ENCODE measurements at places on chromosomes 13 and 19.

DNA sequence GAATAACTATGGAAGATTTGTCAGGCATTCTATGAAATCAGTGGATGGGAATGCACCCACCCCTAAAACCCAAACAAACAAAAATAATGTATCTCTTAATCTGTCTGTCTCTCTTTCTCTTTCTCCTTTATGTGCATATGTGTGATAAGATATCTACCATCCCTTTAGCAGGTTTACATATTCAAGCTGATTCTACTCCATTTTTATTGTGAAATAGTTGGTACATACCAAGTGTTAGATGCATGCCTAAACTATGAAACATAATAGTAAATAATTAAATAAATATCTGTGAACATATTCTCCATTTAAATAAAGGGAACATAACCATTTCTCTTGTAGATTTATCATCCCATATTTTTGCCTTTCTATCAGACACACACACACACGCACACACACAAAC, 121.8 kb upstream of the PCDH9 start:
- DNase-seq: peak; percentile 5

DNA sequence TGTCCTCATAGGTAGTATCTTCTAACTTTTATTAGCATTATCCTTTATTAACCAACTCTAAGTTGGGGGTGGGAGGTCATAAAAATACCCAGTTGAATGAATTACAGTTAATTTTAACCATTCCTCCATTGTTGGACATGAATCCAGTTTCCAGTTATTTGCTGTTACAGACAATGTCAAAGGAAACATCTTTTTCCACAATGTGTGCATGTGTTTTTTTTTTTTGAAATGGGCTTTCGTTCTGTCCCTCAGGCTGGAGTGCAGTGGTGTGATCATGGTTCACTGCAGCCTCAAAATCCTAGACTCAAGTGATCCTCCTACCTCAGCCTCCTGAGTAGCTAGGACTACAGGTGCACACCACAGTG, 32.0 kb downstream of the KLF5 start:
- no peak for DNase-seq

- DNase-seq: no peak
These were observed 106.6 kb downstream of the COL4A1 start for GRCh38 chr13:110200276-110200870.

DNA sequence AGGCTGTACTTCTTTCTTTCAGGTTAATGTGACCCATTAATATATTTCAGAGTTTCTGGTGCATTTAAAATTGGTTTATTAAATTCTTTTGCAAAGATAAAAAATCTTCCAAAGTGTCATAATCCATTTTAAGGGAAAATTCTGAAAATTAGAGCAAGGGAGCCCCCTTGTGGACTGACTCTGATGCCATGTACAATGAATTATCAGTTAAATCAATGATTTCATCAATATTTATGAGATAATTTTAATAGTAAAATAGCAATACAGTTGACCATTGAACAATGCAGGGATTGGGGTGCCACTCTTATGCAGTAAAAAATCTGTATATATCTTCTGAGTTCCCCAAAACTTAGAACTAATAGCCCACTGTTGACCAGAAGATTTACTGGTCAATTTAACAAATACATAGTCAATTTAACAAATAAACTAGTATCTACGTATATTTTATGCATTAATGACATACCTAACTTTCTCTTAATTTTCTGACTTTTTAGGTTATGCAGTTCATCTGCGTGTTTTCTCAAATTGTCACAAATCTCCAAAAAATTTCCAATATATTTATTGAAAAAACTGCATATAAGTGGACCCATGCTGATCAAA, 479.1 kb upstream of the MIR17HG start:
- DNase-seq: peak; percentile 27

DNA sequence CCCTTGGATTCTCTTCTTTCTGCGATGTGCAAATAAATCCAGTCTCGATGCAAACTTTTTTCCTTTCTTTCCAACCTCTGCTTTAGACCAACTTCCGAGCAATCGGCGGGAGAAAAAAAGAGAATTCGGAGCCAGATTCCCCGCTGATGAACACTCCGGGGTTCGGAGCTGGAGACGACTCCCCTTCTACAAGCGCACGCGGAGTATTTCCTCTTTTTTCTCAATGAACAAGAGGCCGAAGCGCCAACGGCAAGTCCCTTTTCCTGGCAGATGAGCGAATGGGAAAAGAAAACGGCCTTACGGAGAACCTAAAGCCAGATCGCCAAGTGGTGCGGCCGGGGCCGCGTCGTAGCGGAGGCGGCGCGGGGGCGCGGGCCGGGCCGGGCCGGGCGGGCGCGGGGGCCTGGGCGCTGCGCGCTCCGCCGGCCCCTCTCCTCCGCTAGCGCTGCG, 250 bp downstream of the SPRY2 start:
- DNase-seq: peak; percentile 69

- no peak for DNase-seq
These were observed 27.4 kb upstream of the EMP3 start for GRCh38 chr19:48297975-48298374.

GRCh38 chr13:25871389-25872125, 180.3 kb downstream of the SHISA2 start:
- no peak for DNase-seq

DNA sequence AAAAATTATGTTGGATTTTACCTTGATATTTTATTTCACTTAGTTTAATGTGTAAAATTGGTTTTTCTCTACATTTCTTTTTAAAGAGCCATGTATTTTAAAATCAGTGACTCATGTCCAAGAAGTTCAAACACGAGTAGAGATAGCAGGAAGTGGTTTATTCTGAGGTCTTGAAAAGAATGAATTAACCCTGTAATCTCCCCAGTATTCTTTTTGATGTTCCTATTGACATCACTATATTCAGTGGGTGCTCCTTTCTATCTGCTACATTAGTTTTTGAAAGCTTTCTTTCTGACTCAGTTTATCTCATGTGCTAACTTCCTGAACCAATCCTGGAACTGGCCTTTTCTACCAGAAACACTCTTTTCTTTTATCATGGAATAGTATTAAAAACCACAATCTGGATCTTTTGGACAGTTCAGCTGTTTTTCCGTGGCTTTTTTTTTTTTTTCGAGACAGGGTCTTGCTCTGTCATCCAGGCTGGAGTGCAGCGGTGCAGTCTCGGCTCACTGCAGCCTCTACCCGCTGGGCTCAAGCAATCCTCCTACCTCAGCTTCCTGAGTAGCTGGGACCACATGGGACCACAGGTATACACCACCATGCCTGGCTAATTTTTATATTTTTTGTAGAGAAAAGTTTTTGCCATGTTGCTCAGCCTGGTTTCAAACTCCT, 114.9 kb downstream of the PCCA start:
- DNase-seq: peak; percentile 76

DNA sequence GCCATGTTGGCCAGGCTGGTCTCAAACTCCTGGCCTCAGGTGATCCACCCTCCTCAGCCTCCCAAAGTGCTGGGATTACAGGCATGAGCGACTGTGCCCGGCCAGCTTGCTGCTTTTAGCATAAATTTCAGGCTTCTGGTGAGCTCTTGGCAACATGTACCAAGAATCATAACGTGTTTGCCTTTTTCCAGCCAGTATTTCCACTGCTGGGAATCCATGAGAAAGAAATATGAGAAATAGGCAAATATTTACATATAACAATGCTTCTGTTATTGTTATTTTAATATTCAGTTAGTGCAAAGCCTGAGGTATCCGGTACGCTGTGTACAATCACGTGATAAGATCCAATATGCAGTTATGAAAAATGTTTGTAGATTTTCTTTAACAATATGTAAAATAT, 29.2 kb upstream of the CERS4 start:
- no peak for DNase-seq

Data from fibroblast of skin of scalp (primary cell).